ENCODE measurements at places on chromosomes 4 and X.
A peak's percentile ranks its signal among the peaks of the same experiment; 100 is the strongest.

DNA sequence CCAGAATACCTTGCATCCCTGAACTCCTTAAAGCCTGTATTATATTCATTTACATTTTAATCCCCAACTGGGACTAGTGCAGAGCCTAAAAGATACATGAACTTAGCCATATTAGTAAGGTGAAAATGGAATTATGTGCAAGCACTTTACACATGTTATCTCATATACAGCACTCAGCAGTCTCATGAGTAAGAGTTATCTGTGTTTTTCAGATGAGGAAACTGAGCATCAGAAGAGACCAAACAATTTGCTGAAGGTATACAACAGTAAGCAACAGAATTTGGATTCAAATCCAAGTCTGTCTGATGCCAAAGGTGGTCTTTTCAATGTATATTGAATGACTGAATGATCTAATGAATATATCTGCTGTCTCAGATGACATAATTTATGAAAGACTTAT is 12.3 kb downstream of the ATP7A start:
- DNase-seq, result no peak

DNA sequence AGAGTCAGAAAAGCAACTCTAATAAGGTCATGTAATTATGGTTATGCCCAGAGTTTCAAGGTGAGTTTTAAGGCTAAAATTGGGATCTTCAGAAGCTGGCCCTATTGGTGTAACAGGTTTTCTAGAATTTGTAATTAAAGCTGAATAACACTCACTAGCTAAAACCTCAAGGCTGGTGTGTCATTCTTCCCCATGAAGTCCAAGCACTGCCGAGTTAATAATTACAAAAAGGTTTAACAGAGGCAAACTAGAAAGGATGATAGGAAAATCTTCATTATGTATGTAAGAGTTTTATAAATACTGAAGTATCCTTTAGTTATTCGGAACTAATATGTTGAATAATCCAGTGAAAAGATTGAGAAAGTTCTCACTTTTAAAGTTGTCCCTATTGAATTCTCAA is 34.3 kb downstream of the MXRA5 start:
- DNase-seq, result no peak

DNA sequence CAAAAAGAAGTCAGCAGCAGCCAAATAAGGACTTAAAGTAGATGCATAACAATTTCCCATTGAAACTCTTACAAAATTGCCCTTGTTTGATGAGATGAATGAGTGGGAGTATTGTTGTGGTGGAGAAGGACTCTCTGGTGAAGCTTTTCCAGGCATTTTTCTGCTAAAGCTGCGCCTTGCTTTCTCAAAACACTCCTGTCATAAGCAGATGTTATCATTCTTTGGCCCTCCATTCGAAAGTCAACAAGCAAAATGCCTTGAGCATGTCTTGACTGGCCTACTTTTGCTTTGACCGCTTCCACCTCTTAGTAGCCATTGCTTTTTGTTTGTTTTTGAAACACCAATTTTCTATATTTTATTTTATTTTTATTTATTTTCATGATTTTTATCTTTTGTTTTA is 340.9 kb upstream of the FGF13 start:
- no peak for DNase-seq

DNA sequence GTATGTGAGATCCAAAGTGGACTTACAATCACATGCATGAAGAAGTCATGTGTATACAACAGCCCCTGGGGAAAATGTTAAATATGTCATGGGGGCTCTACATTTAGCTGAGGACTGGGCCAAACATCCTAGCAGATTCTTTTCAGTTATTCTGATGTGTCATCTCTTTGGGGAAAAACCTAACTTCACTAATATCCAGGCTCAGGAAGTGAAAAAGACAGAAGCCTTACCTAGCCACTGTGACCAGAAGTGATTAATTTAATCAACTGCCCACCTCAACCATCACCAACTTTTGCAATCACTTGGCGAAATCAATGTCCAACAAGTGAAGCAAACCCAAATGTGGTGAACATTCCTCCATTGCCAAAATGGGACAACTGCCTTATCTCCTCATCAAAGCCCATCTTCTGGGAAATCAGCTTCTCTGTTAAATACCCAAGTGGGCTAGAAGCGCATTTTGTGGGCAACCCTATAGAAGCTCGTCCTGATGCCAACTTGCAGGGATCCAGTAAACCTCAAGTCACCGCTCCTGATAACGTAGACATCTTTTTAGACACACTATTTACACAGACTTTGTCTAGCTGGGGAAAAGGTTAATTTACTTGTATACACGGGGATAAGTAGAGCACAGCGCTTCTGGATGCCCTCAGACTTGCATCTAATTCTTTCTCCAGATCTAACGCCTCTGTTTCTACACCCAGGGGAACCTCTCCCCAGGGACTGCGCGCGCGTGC is 1.4 kb upstream of the HHIP start:
- DNase-seq, result no peak

DNA sequence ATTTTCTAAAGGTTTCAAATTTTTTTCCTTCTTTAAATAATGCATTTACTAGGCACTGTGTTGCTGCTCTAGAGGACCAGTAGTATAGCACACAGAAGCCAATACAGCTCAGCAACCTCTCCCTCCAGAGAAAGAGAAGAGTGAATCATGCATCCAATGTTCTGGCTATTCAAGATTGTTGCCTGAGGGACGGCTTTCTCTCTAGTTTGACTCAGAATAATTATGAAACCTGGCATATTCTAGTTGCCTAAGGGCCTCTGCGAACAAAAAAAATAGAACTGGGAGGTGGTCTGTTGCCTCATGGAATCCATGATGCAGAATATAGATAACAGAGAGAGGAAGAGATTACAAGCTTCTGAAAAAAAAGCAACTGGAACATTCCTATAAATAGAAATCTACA is 1233.3 kb upstream of the PABPC4L start:
- DNase-seq, result peak; percentile 8

GRCh38 chr4:146040623-146041022 is 102.0 kb upstream of the ZNF827 start:
- no peak for DNase-seq

DNA sequence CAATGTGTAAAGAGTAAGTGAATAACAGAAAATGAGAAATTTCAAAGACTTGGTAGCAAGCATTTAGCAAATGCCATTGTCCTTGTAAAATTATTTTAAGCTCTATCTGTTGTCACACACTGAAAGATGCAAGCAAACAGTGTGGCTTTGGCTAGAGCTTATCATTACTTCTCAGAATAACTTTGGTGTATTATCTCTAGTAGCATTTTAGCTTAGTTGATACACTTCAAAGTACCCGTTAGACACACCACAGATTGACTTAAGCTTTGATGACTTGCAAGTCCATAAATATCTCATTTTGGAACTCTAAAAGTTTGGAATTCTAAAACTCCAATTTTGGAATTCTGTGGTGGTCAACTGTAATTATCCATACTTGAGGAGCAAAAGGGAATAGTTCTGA is 98.6 kb downstream of the PDLIM5 start:
- DNase-seq, result no peak

GRCh38 chr4:168893807-168894206 is 116.2 kb downstream of the CBR4 start:
- DNase-seq, result no peak

DNA sequence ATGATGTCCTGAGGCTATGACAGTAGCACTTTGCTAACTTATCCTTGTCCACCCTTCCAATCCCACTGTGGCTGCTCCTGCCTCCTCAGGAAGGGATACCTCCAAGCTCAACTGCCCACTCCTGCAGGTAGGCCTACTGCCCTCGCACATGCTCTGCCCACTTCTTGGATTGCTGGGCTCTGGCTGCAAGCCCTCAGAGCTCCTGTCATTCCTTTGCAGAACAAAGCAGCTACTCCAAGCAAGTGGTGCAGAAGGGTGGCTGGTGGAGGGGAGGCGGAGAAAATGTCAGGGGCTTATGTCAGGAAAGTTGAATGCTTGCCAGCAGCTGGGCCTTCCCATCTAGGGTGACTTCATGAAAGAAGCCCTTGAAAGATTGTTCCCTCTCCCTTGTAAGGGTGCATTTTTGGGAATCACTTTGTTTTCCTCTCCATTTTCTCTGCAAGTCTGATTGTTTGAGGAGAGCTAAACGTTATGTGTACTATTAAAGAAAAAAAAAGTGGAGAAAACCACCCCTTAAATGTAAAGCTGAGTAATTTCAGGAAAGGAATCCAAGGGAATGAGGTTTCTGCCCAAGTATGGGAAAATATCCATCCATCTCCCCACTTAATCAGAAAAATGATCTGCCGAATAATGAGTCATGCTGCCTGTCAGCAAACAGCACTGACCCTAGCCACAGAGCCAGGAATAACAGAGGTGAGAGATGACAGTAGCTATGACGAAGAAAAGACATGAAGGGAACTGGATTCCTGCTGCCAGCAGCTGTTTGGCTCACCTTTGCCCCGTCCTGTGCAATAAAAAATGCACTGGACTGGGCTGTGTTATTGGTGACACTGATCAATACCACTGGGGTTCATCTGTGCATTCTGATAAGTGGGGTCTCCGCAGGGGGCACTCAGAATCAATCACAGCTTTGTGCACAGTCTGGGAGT is 102.0 kb downstream of the RTL5 start:
- DNase-seq, result peak; percentile 65

DNA sequence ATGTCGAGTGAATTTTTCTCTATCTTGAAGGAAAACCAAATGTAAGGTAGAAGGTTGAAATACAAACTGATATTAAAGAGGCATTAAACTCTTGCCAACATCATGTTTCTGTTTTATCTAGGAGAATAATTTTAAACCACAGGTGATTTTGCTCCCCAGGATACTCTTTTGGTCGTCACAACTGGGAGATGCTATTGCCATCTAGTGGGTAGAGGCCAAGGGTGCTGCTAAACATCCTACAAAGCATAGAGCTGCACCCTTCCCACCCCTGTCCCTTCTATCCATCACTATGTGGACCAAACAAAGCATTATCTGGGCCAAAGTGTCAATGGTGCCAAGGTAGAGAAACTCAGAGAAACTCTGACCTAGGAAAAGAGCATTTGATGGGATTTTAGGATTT is 154.6 kb upstream of the MAGEB2 start:
- DNase-seq, result peak; percentile 27

- no peak for DNase-seq
Measured at GRCh38 chr4:79747252-79747651, 325.8 kb downstream of the ANTXR2 start.

GRCh38 chrX:106862972-106863688 is 40.0 kb downstream of the RIPPLY1 start:
- peak; percentile 17 for DNase-seq

GRCh38 chr4:151287409-151287808 is 10.4 kb downstream of the PRSS48 start:
- peak; percentile 27 for DNase-seq

DNA sequence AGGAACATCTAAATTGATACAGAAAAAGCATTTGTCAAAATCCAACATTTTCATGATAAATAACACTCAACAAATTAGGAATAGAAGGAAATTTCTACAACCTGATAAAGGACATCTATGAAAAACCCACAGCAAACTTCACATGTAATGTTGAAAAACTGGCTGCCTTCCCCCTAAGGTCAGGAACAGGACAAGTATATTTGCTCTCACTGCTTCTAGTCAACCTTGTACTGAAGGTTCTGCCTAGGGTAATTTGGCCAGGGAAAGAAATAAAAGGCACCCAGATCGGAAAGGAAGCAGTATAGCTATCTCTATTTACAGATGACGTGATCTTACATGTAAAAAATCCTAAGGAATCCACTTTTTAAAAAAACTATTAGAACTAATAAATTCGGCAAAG is 97.1 kb upstream of the USP9X start:
- DNase-seq, result no peak

- no peak for DNase-seq
Measured at GRCh38 chr4:85587952-85588351, 113.0 kb downstream of the ARHGAP24 start.

DNA sequence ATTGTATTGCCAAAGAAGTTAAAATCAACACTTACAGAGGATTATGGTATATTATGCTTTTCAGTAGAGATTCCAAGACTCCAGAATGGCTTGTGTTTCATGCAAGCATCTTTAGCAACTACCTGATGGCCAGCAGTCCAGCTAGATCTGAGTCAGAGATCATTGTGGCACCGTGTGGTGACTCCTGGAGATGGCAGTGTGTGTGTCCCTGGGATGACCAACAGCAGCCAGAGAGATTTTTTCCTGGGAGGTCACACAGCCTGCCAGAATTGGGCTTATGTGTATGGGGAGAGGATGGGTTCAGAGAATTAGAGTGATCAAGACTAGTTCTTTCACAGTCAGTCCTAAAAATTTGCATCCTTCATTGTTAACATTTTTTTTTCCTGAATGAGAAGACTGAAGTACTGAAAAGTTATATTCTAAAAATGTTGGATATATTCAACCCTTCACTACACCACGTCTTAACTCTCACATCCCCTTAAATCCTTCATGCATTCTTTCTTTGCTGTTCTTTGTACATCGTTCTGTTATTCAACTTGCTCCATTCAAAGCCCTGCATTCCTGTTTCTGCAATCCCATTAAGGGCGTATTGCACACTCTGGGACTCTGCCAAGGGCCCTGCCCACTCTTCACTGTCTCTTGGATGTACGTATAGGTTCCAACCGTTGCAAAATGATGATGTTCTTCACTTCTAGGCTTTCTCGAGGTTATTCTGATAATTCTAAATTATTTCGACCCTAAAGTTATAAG is 12.4 kb downstream of the TENM3 start:
- DNase-seq, result no peak

- DNase-seq, result no peak
Measured at GRCh38 chrX:83336454-83336853, 171.6 kb upstream of the POU3F4 start.

- DNase-seq, result no peak
Measured at GRCh38 chr4:148330161-148330560, 112.1 kb downstream of the NR3C2 start.

DNA sequence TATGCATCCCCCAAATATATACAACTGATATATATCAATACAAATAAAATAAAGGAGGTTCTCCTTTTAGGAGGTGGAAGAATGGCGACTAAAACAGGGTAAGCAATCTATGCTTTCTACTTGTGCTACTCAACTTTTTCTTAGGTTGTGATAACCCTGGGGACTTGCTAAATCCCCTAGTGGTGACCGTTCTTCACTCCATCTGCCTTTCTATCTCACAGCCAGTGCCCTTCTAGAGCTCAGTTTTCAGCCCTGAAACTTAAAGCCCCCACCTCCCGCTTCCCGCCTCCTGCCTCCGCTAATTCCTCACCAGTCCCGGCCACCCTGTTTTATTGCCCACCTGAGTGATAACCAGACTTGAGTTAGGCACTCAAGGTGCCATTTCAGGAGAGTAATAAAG is 15.5 kb upstream of the ESX1 start:
- no peak for DNase-seq

- DNase-seq, result no peak
Measured at GRCh38 chr4:173506597-173507211, 23.3 kb downstream of the HAND2 start.

GRCh38 chr4:17168571-17168970 is 270.1 kb upstream of the LDB2 start:
- peak; percentile 75 for DNase-seq

All from iris pigment epithelial cell (primary cell).